Activated CD4-positive, alpha-beta T cell treated with anti-CD3 and anti-CD28 coated beads, Interleukin-2, amount 50 U/mL, for 16 hours (primary cell): ENCODE measurements at places on chromosomes 2 and 18.
A peak's percentile ranks its signal among the peaks of the same experiment; 100 is the strongest.

GRCh38 chr2:152546230-152546837 lies 170.9 kb downstream of the PRPF40A start:
- no peak for DNase-seq

GRCh38 chr2:218332288-218332687 lies 24.4 kb upstream of the CATIP start:
- DNase-seq, result no peak

DNA sequence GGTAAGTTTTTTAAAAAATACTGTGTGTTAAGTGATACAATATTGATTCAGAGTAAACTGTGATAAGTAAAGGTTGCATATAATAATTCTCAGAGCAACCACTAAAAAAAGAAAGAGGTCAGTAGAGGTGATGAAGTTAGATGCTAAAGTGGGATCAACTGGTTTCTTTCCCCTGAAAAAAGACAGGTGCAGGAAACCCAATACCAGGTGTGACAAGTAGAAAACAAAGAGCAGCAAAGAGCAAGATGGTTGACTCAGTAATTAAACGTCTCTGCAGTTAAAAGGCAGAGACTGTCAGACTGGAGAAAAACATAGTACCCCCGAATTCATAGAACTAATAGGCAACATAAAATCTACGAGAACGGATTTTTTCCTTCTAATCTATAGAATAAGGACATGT lies 128.3 kb downstream of the ATP9B start:
- DNase-seq, result no peak

GRCh38 chr18:43893001-43893637 lies 615.8 kb upstream of the SYT4 start:
- no peak for DNase-seq

GRCh38 chr2:42327125-42327524 lies 33.9 kb downstream of the COX7A2L start:
- peak; percentile 53 for DNase-seq

GRCh38 chr2:54839461-54840255 lies 116.2 kb downstream of the EML6 start:
- no peak for DNase-seq

GRCh38 chr2:3434654-3435053 lies 55.2 kb downstream of the TRAPPC12 start:
- DNase-seq, result no peak

GRCh38 chr18:13930964-13931363 lies 15.6 kb upstream of the MC2R start:
- no peak for DNase-seq

GRCh38 chr2:218812096-218812815 lies 19.3 kb downstream of the PRKAG3 start:
- DNase-seq, result no peak

DNA sequence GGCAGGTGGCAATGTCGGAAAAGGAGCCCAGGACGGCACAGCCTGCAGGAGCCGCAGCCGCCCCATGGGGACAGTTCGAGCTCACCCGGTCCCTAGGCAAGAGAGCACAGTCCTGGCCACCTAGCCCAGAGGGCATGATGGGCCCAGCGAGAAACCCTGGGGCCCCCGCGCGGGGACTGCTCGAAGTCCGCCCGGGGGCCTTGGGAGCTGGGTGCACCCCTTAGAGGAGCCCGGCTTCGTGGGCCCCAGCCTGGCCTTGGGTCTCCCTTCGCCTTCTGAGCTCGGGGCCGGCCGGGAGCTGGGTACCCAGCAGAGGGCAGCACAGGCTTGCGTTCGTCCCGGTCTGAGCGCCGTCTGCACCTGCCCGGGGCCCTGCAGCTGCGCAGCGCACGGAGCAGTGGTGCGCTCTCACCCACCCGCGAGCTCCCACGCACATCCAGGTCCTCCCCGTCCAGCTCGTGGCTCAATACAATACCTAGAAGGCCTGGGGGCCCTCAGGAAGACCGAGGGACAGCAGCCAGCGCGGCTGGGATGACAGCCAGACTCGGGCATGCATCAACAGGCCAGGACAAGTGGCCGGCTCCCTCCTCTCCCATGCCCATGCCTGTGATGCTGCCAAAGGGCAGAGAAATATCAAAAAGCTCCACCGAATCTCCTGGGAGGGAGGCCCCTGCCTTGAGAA lies 96.2 kb upstream of the ZNF532 start:
- DNase-seq, result peak; percentile 75

DNA sequence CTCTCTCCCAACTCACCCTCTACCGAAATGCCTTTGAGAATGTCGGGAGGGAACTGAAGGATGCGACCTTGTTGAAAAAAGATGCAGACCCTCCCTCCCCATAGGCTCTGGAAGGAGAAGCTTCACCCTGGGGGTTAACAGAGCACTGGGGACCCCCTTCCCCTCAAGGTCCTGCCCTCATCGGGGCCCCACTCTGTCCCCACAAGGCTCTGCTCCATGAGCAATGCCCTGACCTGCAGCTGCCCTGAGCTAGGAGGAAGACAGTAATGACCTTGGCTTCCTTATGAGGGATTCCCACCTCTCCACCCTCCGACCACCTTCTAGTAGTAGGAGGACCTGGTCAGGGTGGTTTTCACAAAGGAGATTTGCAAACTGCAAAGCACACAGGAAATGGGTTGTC lies 44.4 kb upstream of the HPCAL1 start:
- DNase-seq, result no peak

DNA sequence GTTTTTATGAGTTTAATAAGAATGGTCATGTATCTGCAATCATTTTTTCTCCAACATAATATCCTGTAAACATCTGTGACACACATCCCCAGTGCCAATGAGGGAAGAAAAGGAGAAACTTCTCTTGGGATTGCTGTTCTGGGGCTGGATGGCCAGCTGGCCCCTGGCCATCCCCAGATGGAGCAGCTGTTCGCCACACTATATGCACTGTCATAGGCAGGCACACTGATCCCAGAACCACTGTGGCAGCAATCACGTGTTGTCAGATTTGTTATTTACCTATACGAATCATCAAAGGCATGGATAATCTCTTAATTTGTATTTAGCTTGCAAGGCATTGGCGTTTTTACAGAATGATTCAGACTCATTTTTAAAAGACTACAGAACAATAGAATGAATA lies 167.6 kb upstream of the ACAA2 start:
- no peak for DNase-seq

DNA sequence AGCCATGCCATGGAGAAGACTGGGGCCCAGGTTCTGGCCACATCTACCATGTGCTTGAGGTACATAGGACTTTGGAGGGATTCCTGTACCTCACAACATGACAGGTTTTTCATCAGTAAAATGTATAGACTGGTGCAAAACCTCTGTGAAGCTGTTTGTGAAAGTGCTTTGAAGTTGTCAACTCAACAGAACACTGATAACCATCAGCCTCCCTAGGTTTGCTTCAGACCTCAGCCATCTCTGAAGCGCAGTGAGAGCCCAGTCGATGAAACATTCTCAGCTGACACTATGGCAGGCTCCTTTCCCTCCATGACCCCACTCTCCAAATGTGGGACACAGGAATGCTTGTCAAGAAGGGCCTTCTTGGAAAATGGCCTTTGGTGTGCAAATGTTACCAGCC lies 38.6 kb downstream of the STK25 start:
- DNase-seq, result no peak

GRCh38 chr18:37476182-37476581 lies 89.4 kb downstream of the CELF4 start:
- DNase-seq, result peak; percentile 34

DNA sequence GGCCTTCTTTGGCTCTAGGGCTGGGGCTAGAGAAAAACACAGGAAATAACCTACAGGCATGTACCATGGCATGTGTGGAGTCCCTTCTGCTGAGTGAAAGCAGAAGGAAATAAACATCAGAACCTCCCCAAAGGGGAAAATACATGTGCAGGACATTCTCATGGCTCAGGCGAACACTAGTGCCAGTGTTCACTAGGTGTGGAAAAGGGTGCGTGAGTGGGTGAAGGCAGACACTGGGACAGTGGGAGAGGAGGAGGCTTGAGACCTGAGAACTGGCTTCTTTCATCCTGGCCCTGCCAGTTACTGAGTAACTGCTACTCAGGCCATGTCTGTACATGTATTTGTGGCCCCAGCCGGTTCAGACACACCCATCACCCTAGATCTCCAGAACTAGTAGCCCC lies 268.2 kb downstream of the PRKCE start:
- DNase-seq, result no peak

- no peak for DNase-seq
Measured at GRCh38 chr2:156401861-156402260, 34.3 kb upstream of the GPD2 start.

- no peak for DNase-seq
Measured at GRCh38 chr18:10293966-10294365, 160.5 kb upstream of the APCDD1 start.

DNA sequence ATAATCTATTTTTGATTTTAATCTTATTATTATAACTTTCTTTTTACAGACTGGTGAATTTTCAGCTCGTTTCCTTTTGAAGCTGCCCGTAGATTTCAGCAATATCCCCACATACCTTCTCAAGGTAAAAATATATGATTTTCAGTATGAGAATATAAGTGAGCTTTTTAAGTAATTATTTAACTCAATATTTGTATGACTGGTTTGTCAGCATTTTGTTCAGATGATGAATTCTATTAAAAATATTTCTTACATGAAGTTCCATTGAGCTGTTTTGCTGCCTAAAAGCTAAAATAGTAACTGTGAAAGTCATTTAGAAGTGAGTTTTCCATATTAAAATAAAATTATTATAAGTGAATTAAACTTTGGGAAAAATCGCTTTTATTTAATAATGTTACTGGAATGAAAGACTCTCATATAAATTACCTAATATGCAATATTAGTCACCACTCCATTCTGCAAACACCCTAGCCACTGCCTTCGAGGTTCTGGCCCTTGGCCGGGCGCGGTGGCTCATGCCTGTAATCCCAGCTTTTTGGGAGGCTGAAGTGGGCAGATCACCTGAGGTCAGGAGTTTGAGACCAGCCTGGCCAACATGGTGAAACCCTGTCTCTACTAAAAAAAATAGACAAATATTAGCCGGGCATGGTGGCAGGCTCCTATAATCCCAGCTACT lies 155.3 kb downstream of the BABAM2 start:
- no peak for DNase-seq

DNA sequence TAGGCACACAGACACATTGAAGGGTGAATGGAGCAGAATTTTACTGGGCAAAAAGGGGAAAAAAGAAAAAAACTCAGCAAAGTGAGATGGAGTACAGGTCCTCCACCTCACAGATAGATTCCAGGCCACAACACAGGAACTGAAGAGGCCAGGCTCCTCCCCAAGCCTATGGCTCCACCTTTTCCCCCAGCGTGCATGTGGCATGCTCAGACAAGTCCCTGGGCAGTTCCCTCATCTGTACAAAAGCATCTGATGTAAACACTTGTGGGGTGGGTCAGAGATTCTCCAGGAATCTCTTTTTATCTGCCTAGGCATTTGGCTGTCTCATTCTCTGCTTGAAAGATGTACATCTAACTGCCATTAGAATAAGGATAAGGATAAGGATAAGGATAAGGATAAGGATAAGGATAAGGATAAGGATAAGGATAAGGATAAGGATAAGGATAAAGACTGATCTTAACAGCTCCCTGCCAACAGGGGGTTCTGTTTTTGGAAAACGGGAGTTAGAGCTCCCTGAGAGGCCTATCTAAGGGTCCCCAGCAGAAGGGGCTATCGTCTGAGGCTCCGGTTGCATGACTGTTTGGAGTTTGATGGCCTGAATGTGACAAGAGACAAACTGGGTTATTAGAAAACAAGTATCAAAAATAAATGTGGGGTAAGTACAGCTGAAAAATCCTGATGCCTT lies 17.2 kb upstream of the ASXL3 start:
- DNase-seq, result no peak

DNA sequence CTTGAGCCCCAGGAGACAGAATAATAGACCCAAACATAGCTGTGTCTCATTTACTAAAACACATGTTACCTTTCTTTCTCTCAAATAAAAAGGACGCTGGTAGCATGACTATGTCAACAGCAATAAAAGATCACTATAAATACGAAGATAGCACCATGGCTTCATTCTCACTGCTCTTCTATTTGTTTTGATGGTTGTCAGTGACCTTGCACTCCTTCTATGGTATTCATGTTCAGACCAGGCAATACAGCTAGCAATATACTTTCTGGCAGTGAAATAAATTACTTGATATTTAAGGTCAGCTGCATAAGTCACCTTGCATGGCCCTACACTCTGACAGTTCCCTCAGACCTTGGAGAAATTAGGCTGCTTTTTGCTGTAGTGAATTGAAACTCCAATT lies 263.2 kb upstream of the CDH7 start:
- no peak for DNase-seq

DNA sequence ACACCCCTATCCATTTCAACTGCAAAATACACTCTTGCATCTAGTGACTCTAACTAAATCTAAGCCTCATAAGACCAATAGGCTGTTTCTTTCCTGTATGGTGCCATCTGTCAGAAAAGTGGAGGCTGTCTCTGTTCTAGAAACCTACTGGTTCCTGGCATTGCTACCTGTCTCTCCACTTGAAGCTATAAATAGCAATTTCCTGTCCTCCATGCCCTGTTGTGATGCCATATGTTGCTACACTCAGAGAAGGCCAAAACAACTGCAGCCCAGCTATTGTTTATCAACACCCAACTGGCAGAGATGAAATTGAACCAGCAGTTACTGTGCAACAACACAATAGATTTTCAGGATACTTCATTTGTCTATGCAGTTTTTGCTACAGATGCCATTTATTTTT lies 1355.1 kb upstream of the SLC39A10 start:
- no peak for DNase-seq

GRCh38 chr2:199302851-199303250 lies 154.9 kb downstream of the SATB2 start:
- DNase-seq, result no peak

GRCh38 chr2:105711394-105711793 lies 33.3 kb upstream of the NCK2 start:
- no peak for DNase-seq

GRCh38 chr2:101540518-101540917 lies 65.6 kb upstream of the RFX8 start:
- no peak for DNase-seq

DNA sequence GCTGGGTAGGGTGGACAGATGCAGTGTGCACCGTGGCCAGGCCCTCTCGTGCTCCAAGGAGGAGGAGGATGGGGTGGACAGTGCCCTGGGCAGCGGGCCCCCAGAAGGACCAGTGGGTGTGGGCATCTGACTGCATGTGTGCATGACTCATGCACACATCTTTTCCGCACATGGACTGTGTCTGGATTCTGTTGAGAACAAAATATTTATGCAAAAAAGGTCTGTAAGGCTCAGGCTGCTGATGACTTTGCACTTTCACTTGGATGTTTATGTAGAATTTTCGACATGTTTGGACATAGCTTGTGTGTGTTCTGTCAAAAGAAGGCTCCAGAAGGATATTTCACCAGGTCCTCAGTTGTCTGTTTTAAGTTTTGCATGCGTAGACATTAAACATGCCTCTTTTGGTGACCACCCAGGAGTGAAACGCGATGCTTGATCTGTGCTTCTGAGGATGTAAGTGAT lies 45.6 kb downstream of the MTCL1 start:
- no peak for DNase-seq

GRCh38 chr2:215870088-215870490 lies 143.3 kb downstream of the MREG start:
- DNase-seq, result no peak

- DNase-seq, result no peak
Measured at GRCh38 chr2:29638641-29639040, 282.7 kb downstream of the ALK start.

GRCh38 chr2:194103941-194104659 lies 1552.9 kb upstream of the SLC39A10 start:
- DNase-seq, result no peak

GRCh38 chr2:140064243-140064642 lies 1284.1 kb upstream of the NXPH2 start:
- DNase-seq, result no peak
